ENCODE measurements at places on chromosomes 5 and 9.

- DNase-seq: no peak
These were observed 22.4 kb downstream of the LYRM7 start for GRCh38 chr5:131193106-131193505.

GRCh38 chr5:148376198-148376597 lies 7.6 kb upstream of the FBXO38 start:
- DNase-seq: no peak

GRCh38 chr5:158519433-158520021 lies 580.2 kb downstream of the EBF1 start:
- DNase-seq: no peak

- no peak for DNase-seq
These were observed 351.9 kb downstream of the PRELID2 start for GRCh38 chr5:145483212-145483611.

GRCh38 chr5:131272307-131272706 lies 8.5 kb downstream of the CDC42SE2 start:
- DNase-seq: no peak

- no peak for DNase-seq
These were observed 3.1 kb downstream of the GPRIN1 start for GRCh38 chr5:176606875-176607274.

DNA sequence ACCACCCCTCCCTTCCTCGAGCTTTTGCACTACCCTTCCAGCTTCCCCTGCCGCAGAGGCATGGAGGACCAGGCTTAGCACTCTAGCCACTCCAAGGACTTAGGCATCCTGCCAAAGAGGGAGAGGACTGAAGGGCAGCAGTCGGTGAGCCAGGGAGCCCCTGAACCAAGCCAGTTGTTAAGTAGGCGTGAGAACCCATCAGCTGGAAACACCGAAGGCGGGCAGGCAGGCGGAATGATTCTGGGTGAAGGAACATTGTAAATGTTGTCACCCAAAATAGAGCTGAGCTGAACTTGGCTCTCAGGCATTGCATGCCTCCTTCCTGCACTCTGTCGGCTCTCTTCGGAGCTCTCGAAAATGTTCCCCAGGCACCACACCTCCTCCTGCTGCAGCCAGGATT lies 42.8 kb downstream of the NRG2 start:
- DNase-seq: no peak

DNA sequence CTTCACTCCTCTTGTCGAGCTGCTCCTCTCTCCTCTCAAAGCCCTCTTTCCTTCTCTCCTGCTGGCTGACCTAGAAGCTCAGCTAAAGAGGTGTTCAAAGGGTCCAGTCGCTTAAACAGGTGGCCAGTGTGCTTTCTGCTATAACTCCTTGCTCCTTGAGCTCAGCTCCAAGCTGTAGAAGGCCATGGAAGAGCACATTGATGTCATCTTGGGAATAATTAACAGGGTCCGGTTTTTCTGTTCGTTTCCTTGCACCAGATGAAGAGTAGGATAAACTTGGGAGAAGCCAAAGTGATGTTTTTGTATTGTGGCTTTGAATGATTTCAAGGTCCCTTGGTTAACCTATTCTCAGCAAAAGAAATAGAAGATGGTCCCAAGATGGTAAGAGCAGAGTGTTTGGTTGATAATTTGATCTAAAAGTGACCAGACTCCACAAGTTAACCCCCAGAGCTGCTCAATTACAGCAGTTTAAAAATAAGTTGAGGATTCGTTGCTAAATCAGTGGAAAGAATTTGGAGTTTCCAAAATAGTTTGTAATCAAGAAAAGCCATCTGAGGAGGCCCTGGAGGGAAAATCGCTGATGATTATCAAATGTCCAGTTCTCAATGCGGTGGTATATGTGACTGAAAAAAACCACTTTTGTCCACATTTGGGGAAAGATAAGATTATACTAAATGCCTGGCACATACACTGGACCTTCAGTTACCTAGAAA lies 148.1 kb downstream of the DOCK8 start:
- DNase-seq: no peak

DNA sequence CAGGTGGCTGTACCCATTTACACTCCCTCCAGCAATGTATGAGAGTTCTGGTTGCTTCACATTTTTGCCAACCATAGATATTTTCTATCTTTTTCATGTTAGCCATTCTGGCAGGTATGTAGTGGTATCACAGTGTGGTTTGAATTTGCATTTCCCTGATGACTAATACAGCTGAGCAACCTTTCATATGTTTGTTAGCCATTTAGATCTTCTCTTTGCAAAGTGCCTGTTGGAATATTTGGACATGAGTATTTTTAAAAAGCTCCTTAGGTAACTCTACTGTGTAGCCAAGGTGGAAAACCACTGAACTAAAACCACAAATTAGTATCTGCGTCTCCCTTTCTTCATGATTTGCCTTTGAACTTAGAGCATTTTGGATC lies 31.9 kb downstream of the IRF1 start:
- DNase-seq: no peak

DNA sequence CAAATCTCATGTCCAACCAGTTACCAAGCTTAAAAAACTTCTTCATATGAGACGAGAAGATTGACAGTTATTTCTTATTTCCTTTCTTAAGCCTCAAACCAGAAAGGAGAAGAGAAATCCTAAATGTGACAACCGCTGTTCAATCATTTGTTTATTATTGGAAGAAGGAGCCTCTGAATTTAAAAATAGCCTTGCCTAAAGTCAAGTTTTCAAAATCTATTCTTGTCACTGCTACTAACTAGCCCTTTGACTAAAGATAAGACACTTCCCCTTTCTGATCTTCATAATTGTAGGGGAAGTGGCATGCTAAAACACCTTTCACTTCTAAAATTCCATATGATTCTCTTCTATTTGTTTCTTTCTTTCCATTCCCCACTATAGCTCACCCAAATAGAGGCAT lies 106.2 kb upstream of the EMB start:
- DNase-seq: no peak

- no peak for DNase-seq
These were observed 131.4 kb upstream of the SHB start for GRCh38 chr9:38200431-38200830.

- DNase-seq: no peak
These were observed 215.8 kb downstream of the TSSK1B start for GRCh38 chr5:113218906-113219517.

DNA sequence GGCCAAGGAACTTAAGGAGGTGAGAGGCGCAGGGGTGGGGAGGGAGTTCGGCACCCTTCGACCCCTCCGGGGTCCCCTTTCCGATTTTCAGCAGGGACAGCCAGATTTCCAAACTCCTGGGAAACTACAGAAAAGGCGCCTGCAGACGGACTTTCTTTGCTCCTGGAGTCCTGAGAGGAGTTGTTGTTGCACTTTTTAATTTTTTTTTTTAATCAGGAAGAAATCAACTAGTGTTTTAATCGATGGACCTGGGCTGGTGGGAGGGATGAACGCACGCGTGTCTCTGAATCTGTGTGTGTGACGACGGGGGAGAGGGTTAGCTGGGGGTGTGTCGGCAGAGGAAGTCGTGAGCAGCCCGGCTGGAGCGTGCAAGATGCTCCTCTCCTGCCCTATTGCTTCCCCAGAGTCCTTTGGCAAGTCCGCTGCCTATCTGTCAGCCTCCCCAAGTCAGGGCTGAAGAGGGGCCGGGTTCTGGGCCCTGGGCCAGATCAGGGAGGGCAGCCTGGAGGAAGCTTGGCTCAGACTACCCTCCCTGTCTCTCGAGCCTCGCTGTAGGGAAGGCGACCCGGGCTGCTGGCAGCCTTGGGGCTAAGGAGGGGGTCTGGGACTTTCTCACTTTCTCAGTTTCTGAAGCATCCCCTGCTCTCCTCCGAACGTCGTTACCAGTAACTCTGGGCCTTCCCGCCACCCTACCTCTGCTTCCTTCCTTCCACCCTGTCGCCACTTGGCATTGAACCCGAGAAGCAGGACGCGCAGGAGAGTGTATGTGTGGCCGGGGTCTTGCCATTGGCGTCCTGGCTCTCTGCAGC lies 731 bp downstream of the PRR16 start:
- no peak for DNase-seq

DNA sequence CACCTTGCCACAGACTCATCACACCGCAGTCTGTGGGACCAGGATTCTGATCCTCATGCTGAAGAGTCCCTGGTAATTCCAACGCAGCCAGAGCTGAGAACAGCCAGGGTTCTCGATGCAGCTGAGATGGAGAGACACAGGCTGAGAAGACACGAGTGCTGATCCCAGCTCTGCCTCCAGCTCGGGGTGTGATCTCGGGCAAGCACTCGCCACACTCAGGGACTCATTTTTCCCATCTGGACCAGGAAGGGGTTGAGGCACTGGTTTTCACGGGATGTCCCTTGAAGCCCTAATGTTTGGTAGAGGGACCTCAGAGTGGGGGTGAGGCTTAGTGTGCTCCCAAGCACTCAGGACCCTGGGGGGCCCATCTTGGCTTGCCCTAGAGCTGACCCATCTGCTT lies 200.4 kb downstream of the CDK5RAP2 start:
- DNase-seq: no peak

GRCh38 chr5:107979900-107980299 lies 309.2 kb upstream of the EFNA5 start:
- DNase-seq: no peak

- no peak for DNase-seq
These were observed 110.4 kb upstream of the GRHPR start for GRCh38 chr9:37311938-37312708.

- no peak for DNase-seq
These were observed 51.5 kb upstream of the NR3C1 start for GRCh38 chr5:143454936-143455516.

GRCh38 chr5:111635151-111635902 lies 121.7 kb downstream of the NREP start:
- no peak for DNase-seq

Measured in stimulated activated CD8-positive, alpha-beta memory T cell treated with anti-CD3 and anti-CD28 coated beads, Interleukin-4, amount 100 ng/mL, for 1 hour (primary cell).